ENCODE measurements at places on chromosomes 7 and 10. TPM values are rescaled to one million over a fixed set of nuclear protein-coding genes. Genes with fewer than 3 reads are reported as not detected.

The ELFN1 gene
- 0.19 TPM for total RNA-seq

The SPDYE1 gene
- not detected for total RNA-seq

The ITPRIP gene
- 19.4 TPM for total RNA-seq

The SLC26A4 gene
- total RNA-seq: 0.82 TPM

The SSMEM1 gene
- not detected for total RNA-seq

The TMEM213 gene
- total RNA-seq: not detected

The TLX1 gene
- total RNA-seq: not detected

The LDB3 gene
- 0.20 TPM for total RNA-seq

The CALN1 gene
- total RNA-seq: not detected

The RPP30 gene
- total RNA-seq: 88.0 TPM

The CDHR1 gene
- total RNA-seq: 1.6 TPM

The NPSR1 gene
- not detected for total RNA-seq

The PDE1C gene
- not detected for total RNA-seq

The TMEM236 gene
- total RNA-seq: 0.04 TPM

The HOXA9 gene
- total RNA-seq: not detected

The NEUROG3 gene
- 0.21 TPM for total RNA-seq

The ZNF425 gene
- total RNA-seq: 0.98 TPM

The BTBD16 gene
- not detected for total RNA-seq

The TMEM26 gene
- not detected for total RNA-seq

The ANKRD30A gene
- total RNA-seq: not detected

The TRPV5 gene
- not detected for total RNA-seq

The NME8 gene
- not detected for total RNA-seq

The PLCE1 gene
- not detected for total RNA-seq

The SPDYE3 gene
- not detected for total RNA-seq

The SPDYE9 gene
- not detected for total RNA-seq

The AKR1D1 gene
- total RNA-seq: not detected

The EPHA1 gene
- 2.3 TPM for total RNA-seq

The CTAGE4 gene
- total RNA-seq: 1.8 TPM

The PIK3CG gene
- 28.8 TPM for total RNA-seq

The FZD1 gene
- 0.14 TPM for total RNA-seq

The MPP7 gene
- total RNA-seq: 11.0 TPM

The STMP1 gene
- 26.8 TPM for total RNA-seq

The NRAP gene
- total RNA-seq: not detected

The PLAU gene
- total RNA-seq: 0.12 TPM

The MRC1 gene
- not detected for total RNA-seq

The ERVW-1 gene
- not detected for total RNA-seq

Measured in activated naive CD8-positive, alpha-beta T cell treated with anti-CD3 and anti-CD28 coated beads for 36 hours (primary cell).